ENCODE measurements at places on chromosomes 2 and 18.
A peak's percentile ranks its signal among the peaks of the same experiment; 100 is the strongest.

GRCh38 chr2:71001592-71001927, 6.9 kb upstream of the TEX261 start:
- no peak for DNase-seq

- DNase-seq = no peak
Measured at GRCh38 chr2:86372641-86373502, 35.4 kb upstream of the REEP1 start.

GRCh38 chr2:6934345-6934744, 17.1 kb downstream of the RNF144A start:
- no peak for DNase-seq

DNA sequence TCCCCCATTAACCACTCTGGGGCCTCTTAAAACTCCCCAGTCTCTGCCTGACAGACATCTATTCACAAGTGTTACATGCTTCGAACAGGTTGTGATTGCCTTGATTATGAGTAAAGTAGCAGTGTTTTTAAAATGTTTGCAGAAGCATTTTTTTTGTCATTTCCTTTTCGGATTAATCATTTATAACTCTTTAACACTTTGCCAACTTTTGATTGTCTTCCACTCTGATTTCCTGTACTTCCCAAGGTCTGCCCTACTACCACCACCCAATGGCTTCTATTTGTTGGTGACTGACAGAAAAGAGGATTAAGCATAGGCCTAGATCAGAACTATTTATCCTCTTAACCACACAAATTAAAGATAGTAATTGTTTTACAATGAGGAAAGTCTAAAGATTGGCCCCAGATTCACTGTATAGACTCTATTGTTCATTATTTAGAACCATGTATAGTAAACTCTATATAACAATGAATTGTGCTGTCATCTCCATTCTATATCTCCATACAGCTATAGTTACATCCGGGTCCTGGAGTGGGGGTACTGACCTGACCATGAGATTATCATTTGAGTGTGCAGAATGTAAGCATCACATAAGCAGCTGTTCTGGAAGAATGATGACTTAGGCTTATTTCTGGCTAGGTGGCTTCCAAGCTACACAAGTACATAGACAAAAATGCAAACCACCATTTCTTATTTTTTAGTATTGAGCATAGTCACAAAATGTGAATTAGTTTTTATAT, 110.3 kb upstream of the RBMS1 start:
- no peak for DNase-seq

DNA sequence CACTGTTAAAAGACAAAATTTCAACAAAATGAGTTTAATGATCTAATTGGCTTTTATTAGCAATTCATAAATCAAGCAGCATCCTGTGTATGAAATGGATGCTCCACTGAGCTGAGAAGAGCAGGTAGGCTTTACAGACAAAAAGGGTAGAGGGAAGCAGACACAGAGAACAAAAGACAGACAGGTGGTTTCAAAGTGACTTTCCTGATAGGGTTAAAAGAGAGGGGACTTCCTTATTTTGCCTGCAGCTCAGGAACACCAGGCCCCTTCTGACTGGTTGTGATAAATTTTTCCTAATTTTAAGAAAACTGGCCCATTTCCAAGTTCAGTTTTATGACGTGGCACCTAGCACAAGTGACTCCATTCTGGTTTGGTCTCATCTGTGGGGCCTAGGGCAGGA, 11.9 kb downstream of the TEX51 start:
- no peak for DNase-seq

- DNase-seq = no peak
Measured at GRCh38 chr2:121862286-121862685, 106.8 kb downstream of the TSN start.

DNA sequence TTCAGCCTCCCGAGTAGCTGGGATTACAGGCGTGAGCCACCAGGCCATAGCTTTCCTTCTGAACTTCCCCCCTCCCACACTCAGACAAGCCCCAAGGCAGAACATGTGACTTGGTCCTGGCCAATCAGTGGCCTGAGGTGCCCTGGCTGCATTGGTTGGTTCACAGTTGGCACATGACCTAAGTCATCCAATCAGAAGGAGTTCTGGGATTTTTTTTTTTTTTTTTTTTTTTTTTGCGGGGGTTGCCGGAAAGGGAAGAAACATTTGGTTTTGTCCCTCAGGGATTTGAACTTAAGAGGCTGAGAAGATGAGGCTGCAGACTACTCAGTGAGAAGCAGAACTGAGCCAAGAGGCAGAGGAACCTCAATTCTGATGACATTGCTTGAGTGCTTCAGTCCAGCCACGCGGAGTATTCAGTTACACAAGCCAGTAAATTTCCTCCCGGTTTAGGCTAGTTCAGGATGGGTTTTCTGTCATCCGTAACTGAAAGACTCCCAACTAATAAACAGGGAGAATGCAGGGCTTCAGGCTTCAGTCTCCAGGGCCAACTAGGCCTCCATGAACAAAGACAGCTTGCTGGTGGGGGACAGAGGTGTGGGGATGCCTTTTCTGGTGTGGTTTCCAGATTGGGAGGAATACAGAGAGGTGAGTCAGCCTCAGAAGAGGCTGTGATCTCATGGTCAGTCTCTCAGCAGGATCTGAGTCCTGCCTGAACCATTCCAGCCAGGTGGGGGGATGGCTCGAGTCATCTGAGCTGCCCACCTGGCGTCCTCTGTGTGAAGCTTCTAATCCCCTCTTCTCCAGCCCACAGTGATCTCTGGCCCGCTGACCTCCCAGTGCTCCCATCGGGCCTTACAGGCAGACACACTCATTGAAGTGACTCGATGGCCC, 9.2 kb downstream of the PTMA start:
- DNase-seq = no peak

GRCh38 chr2:126905991-126906390, 7.3 kb downstream of the TEX51 start:
- no peak for DNase-seq

- DNase-seq = no peak
Measured at GRCh38 chr2:112820343-112820742, 16.2 kb downstream of the IL1B start.

DNA sequence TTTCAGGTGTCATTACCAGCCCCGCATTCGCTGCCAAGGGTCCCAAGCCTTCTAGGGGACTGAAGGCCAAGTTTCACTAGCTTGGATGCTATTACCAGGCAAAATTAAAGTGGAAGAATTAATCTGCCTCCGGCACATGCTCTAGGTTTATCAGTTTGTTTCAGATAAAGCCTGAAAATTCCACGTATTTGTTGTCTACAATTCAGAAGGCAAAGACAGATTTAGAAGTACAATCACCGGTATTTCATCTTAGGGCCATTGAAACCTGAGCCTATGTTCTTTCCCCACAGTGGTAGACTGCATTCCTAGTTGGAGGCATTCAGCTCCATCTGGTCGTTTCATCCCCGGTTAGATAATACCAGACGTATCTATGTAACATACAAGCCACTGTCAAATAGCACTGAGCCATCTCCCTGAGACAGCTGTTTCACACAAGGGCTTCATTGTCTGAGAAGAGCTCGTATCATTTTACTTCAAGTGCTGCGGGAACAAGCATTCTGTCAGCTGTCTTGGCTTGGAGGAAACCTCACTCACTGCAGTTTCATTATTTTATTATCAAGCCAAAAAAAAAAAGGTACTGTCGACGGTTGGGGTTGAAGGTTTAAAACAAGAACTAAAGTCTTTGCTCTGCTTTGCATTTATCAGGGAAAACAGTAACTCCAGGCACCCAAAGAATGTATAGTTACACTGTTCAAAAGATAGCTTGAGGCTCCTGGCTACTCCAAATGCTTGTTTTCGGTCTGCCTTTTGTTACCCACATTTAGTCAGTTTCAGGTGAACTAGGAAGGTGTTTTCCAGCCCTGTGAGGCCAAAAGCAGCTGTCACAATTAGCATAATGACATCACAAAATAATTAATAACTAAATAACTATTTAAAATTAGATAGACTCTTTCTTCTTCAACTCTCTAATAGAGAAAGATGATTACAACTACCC, 76.7 kb downstream of the TGIF1 start:
- DNase-seq = no peak

GRCh38 chr2:24785671-24786321, 7.4 kb downstream of the PTRHD1 start:
- no peak for DNase-seq

DNA sequence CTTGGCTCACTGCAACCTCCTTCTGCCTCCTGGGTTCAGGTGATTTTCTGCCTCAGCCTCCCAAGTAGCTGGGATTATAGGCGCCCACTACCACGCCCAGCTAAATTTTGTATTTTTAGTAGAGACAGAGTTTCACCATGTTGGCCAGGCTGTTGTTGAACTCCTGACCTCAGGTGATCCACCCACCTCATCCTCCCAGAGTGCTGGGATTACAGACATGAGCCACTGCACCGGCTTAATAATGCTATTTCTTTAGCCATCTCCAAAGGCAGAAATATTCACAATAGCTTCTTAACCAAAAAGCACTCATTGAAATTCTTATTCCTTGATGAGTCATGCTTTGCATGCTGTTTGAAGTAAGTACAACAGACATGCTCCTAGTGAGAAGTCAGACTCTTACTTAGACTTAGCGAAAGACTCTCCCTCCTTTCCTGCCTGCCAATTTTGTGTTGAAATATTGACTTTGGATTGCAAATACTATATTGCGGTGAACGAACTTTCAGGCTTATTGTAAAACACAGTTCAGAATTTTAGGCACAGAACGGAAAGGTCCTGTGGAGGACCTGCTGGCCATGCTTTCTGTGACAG, 4.4 kb downstream of the ACTR3 start:
- no peak for DNase-seq

GRCh38 chr2:67574230-67574629, 177.1 kb downstream of the ETAA1 start:
- no peak for DNase-seq

DNA sequence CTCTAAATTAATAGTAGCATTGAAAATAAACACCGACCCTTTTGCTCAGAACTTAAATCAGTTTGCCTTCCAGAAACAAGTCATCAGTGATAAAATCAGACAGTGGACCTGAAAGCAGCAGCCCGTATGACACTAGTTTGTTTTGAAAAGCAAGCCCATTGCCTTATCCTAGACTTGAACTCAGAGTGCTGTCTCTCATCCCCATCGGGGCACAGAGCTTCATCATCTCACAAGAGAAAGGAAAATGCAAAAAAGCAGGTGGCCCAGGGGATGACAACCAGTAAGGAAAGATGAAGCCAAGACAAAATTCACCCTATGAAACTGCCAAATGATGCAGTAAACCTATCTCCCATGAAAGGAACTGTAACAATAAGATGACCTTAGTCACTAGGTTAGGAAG, 71.2 kb downstream of the CERKL start:
- no peak for DNase-seq

GRCh38 chr2:202060218-202060617, 12.8 kb upstream of the KIAA2012 start:
- DNase-seq = no peak

DNA sequence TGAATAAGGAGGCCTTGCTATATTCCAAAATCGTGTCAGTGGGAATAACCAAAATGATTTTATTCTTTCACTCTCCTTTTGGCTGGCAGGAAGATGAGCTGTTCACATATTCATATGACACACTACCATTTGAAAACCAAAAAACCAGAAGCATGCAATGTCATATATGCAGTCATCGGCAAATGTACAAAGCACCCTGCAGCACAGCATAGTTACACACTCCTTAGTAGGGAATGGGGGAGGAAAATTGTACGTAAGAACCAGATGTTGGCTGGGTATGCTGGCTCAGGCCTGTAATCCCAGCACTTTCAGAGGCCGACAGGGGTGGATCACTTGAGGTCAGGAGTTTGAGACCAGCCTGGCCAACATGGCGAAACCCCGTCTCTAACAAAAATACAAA, 176.6 kb downstream of the GFPT1 start:
- no peak for DNase-seq

- DNase-seq = no peak
Measured at GRCh38 chr2:159446201-159446600, 159.7 kb upstream of the WDSUB1 start.

DNA sequence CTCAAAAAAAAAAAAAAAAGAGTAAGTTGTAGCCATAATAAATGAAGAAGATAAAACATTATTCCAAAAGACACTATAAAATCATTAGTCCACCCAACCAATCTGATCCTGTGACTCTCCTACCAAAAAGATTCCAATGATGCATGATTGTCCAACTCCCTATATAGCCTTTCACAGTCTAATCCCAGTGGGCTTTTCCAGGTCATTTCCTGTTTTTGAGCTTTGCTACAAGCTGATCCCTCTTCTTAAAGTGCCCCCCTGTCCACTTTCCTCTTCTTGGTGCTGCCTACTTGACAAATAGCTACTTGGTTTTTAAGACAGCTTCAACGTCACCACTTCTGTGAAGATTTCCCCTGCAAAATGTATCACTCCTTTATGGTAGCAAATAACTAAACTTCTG, 88.4 kb downstream of the SEMA4F start:
- no peak for DNase-seq

DNA sequence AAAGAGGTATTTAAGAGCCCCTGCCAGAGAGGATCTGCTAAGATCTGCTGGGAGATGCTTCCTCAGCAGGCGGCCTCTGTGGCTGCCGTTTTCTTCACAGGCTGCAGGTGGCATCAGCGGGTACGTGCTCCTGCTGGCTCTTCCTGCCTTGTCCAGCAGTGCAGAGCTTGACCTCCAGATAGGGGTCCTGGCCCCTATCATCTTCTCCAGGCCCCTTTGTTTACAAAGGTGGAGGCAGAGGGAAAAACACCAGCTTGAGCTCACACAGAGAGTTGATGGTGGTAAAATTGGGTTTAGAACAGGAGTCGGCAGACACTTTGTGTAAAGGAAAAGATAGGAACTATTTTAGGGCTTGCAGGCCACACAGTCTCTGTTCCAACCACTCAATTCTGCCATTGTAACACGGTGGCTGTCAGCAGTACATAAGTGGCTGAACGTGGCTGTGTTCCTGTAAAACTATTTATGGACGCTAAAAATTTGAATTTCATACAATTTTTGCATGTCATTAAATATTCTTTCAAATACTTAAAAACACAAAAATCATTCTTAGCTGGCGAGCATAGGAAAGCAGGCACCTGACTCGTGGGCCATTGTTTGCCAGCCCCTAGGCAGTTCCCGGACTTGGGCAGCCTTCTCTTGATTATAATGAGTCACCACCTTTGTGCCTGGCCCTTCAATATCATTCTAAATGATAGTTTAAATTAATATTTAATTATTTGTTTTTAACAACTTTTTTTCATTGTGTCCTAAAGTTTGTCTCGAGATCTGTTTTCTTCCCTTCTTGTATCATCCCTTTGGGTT, 98.2 kb upstream of the B3GNT7 start:
- peak; percentile 8 for DNase-seq

- DNase-seq = no peak
Measured at GRCh38 chr2:76760367-76760704, 761.8 kb downstream of the LRRTM4 start.

GRCh38 chr2:235433860-235434259, 60.0 kb upstream of the AGAP1 start:
- DNase-seq = no peak

Data from stimulated activated CD4-positive, alpha-beta T cell treated with anti-CD3 and anti-CD28 coated beads, Interleukin-12 subunit alpha, Interleukin-12 subunit beta, amount 100 ng/mL, for 48 hours (primary cell).